Liver (tissue), 10 donors: ENCODE measurements at places on chromosomes 16 and 17.

GRCh38 chr17:46120537-46120936 is 72.7 kb downstream of the KANSL1 start:
- no peak for DNase-seq

GRCh38 chr17:14793237-14793636 is 471.9 kb downstream of the PMP22 start:
- no peak for DNase-seq

GRCh38 chr17:20852990-20853370 is 189.8 kb downstream of the USP22 start:
- no peak for DNase-seq

DNA sequence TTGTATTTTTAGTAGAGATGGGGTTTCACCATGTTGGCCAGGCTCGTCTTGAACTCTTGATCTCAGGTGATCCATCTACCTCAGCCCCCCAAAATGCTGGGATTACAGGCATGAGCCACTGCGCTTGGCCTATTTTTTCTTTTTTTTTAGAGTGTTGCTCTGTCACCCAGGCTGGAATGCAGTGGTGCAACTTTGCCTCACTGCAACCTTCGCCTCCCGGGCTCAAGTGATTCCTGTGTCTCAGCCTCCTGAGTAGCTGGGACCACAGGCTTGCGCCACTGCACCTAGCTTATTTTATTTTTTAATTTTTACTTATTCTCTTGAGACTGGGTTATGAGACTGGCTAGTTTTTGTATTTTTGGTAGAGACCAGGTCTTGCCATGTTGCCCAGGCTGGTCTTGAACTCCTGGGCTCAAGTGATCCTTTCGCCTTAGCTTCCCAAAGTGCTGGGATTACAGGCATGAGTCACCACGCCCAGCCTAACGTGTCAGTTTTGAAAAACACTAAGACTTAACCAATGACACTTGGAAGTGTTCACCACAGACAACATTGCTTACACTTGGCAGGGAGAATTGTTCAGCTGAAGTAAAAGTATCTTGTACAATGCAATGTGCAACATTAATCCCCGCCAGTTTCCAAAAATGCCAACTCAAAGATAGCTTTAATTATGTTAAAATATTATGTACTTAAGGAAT is 26.9 kb downstream of the ATAD5 start:
- DNase-seq = no peak

DNA sequence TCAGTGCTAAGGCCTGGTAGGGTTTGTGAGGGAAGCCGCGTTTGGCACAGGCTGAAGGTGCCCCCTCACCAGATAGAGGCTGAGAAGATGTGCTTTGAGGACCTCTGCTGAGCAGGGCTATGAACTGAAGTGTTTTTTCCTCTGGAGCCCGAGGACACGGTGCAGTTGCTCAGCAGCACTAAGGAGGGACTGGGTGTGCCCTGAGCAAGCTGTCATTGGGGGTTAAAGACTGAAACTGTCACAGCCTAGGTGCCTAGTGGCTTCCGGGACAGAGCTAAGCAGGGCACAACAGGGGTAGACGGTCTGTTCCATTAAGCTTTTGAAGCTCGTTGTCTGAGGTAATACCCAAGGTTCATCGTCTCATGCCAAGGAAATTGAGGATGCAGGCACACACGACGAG is 24.8 kb upstream of the ASGR2 start:
- DNase-seq = no peak

DNA sequence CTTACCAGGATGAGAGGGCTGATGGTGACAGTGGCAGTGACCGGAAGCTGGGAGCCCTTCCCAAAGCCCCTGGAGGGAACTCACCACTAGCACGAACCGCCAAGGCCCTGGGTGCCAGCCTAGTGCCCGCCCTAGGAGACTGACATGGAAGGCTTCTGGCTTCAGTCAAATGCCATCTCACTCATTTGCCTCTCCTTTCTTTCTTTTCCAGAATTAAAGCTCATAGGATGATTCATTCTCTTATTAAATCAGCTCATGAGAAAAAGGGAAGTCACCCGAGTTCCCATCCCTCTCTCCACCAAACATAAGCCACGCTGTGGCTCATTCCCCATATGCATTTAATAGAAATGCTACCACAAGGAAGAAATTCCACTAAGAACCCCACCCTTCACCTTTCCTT is 12.1 kb downstream of the CUEDC1 start:
- DNase-seq = no peak

DNA sequence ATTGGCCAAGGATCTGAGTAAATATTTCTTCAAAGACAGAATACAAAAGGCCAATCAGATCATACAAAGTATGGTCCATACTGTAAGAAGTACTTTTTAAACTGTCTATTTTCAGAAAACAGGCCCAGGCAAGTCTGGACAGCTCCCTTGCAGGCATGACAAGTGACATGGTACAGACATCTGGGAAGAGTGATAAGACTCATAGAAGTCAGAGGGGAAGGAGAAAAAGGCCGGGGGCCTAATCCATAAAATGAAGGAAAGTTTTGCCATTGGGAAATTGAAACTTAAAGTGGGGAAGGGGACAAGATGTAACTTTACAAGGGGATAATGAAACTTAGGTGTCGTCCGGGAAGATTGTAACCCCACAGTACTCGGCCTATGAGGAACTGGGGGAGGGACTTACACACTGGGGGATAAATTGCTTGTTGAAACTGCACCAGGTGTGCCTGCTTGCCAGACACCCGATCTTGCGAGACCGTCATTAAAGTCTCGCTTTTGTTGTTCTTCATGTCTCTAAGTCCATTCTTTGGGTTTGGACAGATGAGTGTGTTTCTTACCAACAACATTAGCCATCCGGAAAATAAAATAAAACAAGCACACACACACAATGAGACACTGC is 684.0 kb downstream of the CDH11 start:
- no peak for DNase-seq

DNA sequence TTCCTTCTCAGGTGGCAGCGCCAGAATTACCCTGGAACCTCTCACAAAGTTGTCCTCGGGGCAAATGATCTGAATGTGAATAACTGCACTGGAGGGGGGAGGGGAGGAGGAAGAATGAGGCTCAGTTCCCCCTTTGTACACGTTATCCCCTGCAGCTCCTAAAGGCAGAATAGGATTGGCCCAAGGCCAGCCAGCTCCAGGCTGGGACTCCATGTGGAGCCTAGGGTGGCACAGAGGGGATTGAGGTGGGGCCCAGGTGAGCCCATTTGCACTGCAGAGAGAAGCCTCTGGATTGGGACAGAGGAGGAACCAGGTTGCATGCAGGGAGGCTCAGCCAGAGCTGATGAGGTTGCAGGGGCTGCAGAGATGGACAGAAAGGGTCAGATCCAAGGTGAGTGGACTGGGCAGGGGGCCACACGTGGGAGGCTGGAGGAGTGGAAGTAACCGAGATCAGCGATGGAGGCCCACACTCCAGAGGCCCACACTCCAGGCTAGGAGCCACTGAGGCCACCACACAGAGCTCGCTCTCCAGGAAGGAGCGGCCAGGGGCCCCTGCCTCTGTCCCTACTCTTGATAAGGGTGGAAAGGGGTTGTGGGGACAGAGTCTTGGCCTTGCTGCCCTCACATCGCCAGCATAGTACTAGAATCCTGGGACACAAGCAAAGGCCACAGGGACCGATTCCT is 78.6 kb downstream of the RBFOX3 start:
- no peak for DNase-seq

- no peak for DNase-seq
Measured at GRCh38 chr16:58009856-58010416, 8.7 kb downstream of the USB1 start.

DNA sequence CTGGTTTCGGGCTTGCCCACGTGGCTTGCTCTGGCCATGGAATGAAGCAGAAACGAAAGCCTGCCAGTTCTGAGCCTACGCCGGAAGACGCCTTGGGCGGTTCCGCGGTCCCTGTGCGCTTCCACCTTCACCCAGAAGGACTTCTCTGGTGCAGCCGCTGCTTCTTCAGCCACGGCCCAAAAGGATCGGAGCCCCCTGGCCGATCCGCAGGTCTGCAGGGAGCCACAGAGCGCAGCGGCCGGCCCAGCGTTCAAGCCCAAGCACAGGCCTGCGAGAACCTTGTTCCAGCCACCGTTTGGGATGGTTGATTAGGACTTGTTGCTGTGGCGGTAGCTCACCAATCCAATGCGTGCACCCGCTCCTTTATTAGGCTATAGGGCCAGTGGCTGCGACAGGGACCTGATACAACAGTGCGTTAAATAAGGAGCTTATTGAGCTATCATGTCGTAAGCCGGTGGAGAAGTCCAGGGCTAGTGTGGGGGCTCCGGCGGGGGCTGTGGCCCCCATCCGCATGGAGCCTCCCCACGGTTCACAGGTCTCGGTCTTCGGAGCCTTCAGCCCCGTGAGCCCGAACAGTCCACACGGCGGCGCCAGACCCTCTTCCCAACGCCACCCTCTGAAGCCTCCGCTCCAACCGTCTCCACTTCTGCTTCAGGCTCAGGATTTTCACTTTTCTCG is 10.2 kb upstream of the MPP2 start:
- DNase-seq = peak; percentile 54

- DNase-seq = no peak
Measured at GRCh38 chr16:27398894-27399853, 2.8 kb upstream of the IL21R start.

DNA sequence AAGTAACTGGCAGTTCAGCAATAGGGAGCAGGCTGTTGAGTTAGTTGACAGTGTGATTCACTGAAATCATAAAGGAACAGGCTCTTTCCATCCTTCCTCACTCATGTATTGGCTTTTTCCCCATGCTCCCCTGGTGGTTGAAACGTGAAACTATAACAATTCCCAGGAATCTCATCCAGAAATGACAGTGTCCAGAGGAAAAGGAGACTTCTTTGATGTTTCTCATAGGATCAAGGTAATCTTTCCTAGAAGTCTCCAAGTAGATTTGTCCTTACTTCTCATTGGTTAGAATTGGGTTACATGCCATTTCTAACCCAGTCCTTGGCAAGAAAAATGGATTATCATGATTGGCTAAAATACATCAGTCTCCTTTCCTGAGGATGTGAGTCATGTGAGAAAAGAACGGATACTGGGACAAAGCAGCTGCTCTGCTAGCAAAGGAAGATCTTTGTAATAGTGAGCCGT is 14.4 kb downstream of the TTC19 start:
- DNase-seq = no peak

GRCh38 chr16:10922328-10923145 is 19.7 kb downstream of the DEXI start:
- DNase-seq = no peak

DNA sequence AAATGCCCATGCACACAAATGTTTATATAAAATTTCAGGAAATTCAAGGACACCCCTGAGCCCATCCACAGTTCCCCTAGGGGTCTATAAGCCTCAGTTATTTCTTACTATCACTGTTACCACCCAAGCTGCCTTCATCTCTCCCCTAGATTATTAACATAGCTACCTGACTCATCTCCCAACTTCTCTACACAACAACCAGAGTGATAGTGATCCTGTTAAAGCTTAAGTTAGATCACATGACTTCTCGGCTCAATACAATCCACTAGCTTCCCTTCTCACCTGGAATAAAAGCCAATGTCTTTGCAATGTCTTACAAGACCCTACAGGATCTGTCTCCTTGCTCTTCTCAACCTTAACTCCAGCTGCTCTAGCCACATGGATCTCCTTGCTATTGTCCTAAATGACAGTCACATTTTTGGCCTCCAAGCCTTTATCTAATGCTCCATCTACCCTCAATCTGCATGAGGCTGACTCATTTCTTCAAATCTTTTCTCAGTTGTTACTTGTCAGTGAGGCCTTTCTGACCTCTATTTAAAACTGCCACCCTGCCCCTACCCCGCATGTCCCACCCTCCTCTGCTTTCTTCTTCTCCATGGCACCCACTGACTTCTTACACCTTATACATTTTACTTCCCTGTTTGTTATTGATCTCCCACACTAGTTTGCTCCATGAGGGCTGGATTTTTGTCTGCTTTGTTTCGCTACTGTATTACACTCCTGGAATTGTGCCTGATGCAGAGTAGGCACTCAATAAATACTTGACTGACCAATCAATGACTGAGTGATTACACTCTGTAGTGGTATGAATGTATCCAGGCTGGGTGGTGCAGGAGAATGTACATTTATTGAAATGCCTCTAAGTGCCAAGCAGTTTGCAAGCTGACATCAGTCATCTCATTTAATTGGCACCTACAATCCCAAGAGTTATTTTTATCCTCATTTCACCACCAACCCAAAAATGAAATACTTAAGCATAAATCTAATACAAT is 5.2 kb upstream of the LIG3 start:
- no peak for DNase-seq

GRCh38 chr17:12739500-12739899 is 49.8 kb upstream of the ARHGAP44 start:
- no peak for DNase-seq

- DNase-seq = no peak
Measured at GRCh38 chr16:1213796-1214372, 11.2 kb downstream of the TPSG1 start.

DNA sequence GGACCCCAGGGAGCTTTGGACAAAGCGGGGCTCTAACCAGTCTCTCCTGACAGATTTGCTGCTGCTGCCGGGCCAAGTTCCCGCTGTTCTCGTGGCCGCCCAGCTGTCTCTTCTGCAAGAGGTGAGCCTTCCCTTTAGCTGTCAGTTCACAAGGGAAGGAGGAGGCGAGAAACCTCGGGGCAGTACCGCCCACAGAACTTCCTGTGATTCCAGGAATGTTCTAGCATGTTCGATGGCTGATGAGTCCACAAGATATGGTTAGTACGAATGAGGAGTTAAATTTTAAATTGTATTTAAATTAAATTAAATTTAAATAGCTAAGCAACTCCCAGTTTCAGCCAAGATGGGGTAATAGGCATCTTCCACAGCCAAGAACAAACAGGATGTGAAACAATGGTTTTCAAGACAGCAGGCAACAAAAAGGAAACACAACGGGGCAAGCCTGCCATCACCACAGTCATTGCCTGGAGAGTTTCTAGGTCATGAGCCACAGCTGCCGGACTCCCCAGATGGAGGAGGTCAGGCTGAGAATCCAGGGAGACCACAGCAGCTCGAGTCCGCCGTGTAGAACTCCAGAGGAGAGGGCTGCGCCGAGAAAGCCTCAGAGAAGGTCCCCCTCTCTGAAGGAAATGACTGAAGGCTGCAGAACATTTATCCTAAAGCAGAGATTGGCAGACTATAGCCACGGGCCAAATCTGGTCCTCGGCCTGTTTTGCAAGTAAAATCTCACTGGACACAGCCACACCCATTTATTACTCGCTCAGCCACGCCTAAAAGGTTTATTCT is 9.5 kb upstream of the TCF25 start:
- no peak for DNase-seq

DNA sequence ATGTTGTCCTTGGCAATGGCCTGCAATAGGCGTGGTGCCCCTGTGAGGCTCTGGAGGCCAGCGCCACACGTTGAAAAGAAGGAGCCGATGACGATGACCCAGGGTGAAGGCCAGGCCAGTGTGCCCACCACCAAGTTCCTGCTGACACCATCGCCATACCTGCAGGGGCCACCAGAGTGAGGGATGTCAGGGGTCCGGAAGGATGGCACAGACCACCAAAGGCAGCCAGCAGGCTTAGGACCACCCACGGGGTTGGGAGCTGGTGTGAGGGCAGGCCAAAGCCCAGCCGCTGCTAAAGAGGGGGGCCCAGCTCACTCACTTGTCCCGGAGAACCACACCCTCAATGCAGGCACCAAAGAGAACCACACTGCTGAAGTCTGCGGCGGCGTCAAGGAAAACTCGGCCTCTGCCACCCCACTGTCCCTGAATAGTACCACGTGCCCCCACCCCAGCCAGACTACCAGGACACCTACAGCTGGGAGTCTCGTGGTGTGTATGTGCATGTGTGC is 6.5 kb upstream of the LCAT start:
- no peak for DNase-seq
